Hematopoietic multipotent progenitor cell treated with erythropoietin and hydrocortisone succinate and interleukin-3 and kit ligand, for 15 days (in vitro differentiated cells): ENCODE measurements at places on chromosomes 6 and 20.
A peak's percentile ranks its signal among the peaks of the same experiment; 100 is the strongest.

DNA sequence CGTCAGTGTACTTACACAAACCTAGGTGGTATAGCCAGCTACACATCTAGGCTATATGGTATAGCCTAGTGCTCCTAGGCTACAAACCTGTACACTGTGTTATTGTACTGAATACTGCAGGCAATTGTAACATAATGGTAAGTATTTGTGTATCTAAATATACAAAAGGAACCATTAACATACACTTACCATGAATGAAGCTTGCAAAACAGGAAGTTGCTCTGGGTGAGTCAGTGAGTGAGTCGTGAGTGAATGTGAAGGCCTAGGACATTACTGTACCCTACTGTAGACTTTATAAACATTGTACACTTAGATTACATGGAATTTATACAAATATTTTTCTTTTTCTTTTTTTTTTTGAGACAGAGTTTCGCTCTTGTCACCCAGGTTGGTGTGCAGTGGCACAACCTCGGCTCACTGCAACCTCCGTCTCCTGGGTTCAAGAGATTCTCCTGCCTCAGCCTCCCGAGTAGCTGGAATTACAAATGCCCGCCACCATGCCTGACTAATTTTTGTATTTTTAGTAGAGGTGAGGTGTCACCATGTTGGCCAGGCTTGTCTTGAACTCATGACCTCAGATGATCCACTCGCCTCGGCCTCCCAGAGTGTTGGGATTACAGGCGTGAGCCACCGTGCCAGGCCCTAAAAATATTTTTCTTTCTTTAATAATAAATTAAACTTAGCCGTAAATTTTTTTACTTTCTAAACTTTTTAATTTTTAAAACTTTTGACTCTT lies 15.4 kb upstream of the KIAA1755 start:
- DNase-seq, result no peak

DNA sequence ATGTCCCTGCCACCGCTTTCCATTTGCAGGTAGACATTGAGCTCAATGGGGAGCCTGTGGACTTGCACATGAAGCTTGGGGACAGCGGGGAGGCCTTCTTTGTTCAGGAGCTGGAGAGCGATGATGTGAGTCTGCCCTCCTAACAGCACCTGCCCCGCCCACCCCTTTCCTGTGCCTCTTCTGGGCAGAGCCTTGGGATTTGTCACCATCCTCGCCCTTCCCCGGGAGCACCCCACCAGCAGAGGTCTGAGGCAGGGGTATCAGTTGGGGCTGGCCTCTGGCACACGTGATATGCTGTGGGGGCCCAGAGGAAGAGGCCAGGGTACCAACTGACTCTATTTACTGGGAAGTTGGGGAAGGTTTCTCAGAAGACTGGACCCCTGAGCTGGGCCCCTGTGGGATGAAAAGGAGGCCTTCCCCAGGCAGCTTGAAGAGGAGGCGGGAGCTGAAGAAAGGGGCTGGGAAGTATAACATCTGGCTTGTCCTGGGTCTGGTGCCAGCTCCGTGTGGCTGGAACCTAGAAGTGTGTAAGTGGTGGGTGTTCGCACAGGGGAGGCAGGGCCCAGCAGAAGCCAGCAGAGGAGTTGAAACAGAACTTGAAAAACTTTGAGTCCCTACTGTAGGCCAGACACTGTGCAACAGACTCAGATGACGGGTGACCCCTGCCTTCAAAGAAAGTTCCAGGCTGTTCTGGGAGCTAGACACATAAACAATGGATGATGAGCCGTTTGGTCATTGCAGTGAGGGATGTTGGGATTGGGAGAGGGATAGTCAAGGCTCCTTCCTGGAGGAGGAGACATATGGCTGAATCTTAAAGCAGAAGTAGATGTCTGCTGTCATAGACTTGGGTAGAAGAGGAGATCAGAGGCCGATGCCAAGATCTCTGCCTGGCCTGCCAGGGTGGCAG lies 7.2 kb downstream of the LPIN3 start:
- DNase-seq, result no peak

DNA sequence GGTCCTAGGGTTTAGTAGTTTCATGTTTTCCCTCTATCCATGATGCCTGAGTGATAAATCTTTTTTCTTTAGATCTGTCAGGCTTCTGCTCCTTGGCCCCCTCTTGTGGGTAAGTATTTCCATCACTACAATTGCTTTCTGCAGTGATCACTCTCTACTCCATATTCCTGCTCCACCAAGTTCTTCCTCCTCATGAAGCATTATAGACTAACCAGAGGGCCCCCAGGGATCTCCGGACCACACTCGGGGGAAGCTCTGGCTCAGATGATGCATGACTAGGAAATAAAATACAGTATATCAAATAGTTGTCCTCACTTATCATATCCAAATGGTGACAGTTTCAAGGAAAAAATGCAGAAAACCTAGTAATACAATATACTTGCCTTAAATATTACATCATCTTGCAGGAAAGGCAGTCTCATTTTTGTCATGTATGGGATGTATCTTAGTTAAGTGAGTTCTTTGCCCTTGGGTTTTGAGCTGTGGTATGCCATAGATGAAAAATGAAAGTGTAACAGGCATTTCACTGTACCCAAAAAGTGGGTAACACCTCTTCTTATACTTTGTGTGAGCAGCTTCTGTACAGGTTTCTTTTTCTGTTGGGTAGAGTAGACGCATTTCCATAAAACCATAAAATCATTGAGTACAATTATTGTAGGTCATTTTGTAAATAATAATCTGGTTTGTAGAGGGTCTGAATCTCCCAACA lies 200.9 kb upstream of the EYA4 start:
- peak; percentile 58 for DNase-seq

GRCh38 chr6:129774697-129775447 lies 64.9 kb upstream of the ARHGAP18 start:
- DNase-seq, result peak; percentile 44

- DNase-seq, result no peak
Measured at GRCh38 chr20:7977709-7978108, 37.5 kb upstream of the HAO1 start.
